H9 (cell line): ENCODE measurements at places on chromosomes 3 and 15. TPM values are rescaled to one million over a fixed set of nuclear protein-coding genes. Genes with fewer than 3 reads are reported as not detected.
A peak's percentile ranks its signal among the peaks of the same experiment; 100 is the strongest.

Gene NR1I2
- not detected in 2 replicates for total RNA-seq

Gene TEX55
- not detected in 2 replicates for total RNA-seq

Gene TAGLN3
- 6.4 and 7.5 TPM in 2 replicates for total RNA-seq

Gene ABCF3
- 56.1 and 58.4 TPM in 2 replicates for total RNA-seq

DNA sequence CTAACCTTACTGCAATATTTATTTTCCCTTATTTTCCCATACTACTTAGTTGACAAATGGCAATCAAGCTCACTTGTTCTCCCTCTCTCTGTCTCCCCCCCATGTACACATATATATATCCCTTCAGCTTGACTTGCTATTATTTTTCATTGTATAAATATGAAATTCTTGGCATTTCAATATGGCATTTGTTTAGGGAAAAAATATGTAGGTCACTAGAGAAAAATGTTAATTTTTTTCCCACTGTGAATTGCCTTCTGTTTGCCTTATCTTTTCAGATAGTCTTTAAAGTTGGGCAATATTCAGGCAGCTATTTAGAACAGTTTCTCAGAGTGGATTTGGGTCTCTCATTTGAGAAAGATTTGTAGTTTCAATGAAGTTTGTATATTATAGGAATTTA, 62.8 kb upstream of the UTS2B start:
- DNase-seq: no peak

GRCh38 chr3:43769097-43769884, 78.6 kb downstream of the ABHD5 start:
- peak; percentile 99 for DNase-seq

DNA sequence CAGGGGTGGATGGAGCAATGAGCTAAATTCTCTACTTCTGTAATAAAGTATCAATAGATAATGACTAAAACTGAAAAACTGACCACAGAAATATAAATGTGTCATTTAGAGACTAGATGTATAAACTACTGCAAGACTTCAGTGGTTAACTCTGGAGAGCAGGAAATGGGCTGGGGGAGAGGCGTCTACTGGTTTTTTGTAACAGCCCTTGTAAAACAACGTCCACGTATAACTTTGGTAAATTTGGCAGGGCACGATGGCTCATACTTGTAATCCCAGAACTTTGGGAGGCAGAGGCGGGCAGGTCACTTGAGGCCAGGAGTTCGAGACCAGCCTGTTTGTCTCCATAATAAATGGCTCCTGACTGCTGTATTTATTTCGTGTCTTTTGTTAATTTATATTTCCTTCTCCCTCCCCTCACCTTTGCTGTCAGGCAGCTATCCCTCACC, 12.5 kb downstream of the RAB27A start:
- DNase-seq: no peak

DNA sequence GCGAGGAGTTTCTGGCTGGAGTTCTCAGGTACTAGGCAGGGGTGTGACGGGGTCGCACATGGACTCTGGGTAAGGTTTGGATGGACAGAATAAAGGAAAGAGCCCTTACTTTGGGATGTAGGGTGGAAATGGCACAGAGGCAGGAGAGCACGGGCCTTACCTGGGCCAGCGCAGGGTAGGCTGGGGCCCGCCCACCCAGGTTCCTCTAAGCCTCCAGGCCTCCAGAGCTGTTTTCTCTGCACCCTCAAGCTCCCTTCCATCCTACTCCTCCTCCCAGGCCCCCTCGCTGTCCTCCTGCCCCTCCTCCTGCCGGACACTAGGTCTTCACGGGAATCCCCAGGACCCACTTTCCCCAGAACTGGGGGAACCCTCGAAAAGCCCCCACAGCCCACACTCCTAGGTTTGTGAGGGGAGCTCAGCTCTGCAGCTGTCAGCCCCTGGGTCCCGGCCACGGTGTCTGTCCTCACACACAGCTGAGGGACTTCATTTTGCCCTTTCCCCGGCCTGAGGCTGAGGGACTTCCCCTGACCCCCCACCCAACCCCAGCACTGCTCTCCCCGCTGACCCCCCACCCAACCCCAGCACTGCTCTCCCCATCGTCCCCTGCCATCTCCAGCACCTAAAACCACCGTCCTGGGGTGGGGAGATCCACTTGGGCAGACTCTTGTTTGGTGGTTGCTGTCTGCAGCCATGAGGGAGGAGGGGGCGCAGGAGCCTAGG, 53.0 kb upstream of the PCSK6 start:
- peak; percentile 34 for DNase-seq

DNA sequence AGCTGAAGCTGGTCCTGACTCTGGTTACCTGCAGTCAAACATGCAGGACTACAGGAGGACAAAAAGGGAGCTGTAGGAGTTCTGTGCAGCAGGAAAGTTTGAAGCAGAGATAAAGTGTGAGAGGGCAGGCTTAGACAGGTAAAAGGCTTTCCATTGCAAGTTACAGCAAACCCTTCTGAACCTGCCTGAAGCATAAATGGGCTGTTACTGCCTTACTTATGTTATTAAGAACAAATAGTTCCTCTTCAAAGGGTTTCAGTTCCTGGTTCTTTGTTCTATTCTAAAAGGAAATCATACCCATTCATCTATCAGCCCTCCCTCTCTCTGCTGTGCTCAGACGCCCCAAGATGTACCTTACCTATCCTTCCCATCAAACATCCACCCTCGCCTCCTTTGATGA, 52.4 kb upstream of the CACNA2D3 start:
- no peak for DNase-seq

DNA sequence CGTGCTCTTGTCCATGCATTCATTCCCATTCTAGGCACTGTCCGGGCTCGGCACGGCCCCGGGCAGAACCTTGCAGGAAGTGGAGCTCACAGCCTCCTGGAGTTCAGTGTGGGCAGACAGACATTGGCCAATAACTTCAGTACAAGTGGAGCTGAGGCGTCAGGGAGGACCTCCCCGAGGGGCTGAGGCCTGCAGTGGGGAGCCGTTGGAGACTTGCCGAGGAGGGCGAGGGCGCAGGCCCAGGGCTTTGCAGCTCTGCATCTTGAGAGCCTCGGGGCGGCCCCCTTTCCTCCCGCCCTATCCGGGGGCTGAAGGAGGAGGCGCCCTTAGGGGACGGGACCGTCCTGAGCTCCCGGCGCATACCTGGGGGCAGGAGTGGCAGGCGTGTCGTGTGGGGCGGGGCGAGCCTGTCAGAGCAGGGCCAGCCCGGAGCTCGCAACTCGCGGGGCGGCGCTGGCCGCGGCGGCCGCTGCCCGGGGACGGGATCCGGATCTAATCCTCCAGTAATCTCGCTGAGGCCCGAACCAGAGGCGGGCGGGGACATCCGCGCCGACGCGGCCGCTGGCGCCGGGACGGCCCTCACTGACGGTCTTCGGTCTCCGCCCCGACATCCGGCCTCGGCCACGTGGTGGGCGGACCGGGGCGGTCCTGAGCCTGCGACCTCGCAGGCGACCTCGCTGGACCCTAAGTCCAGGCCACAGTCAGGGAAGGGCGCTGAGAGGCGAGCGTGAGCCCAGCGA, at the start of gene ACY1:
TSS of gene ACY1 (plus strand) at position 698 of the 740 bp plus-strand sequence. CDS start 530 bp downstream, outside the sequence.
- DNase-seq: peak; percentile 91

- DNase-seq: no peak
These were observed 170.5 kb downstream of the CTNNB1 start for GRCh38 chr3:41369838-41370237.

- no peak for DNase-seq
These were observed 940.9 kb downstream of the OTOL1 start for GRCh38 chr3:162437480-162437879.
